ENCODE measurements at places on chromosomes 3 and 15.

DNA sequence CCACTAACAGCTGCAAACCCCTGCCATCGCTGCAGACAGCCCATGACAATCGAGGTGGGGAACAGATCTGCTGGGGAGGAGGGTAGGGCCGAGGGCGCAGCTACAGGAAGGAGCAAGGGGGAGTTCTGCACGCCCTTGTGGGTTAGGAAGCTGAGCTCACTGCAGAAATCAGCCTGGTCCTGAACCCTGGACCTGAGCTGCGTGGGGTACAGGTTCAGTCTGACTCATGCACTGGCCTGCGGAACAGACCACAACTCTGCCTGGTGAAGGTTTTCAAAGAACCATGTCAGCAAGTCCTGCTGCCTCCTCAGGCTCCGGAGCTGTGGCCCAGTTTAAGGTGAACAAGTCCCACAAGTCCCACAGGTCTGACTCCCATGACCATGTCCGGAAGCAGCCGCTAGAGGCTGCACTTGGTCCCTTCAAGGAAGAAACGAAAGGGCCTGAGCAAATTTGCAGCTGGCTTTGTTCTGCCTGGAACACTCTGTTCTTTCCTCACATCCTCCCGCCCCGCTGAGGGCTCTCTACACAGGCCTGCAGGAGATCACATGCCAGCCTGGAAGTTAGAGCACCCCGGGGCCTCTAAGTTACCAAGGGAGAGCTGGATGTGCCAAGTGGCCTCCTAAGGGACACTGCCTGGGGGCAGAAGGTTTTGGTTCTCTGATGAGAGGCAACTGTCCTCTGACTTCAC lies 49.4 kb upstream of the AKAP13 start:
- H3K27me3 ChIP-seq = no peaks in the 10 kb centered on the region
- DNase-seq = peak; percentile 86
- no peak overlapping the region for H3K4me3 ChIP-seq
- H3K36me3 ChIP-seq = no peaks in the 10 kb centered on the region
- H3K27ac ChIP-seq = peak overlapping the region; percentile 75

- H3K27ac ChIP-seq = no peak overlapping the region
- no peaks in the 10 kb centered on the region for H3K36me3 ChIP-seq
- H3K27me3 ChIP-seq = no peaks in the 10 kb centered on the region
Observed at GRCh38 chr3:12384451-12385233, 95.8 kb downstream of the PPARG start.

- no peak overlapping the region for H3K27ac ChIP-seq
- no peak for DNase-seq
- H3K4me1 ChIP-seq = peaks cover 16% of the 10 kb centered on the region
- H3K36me3 ChIP-seq = no peaks in the 10 kb centered on the region
Observed at GRCh38 chr15:33027306-33028035, 167.0 kb downstream of the FMN1 start.

DNA sequence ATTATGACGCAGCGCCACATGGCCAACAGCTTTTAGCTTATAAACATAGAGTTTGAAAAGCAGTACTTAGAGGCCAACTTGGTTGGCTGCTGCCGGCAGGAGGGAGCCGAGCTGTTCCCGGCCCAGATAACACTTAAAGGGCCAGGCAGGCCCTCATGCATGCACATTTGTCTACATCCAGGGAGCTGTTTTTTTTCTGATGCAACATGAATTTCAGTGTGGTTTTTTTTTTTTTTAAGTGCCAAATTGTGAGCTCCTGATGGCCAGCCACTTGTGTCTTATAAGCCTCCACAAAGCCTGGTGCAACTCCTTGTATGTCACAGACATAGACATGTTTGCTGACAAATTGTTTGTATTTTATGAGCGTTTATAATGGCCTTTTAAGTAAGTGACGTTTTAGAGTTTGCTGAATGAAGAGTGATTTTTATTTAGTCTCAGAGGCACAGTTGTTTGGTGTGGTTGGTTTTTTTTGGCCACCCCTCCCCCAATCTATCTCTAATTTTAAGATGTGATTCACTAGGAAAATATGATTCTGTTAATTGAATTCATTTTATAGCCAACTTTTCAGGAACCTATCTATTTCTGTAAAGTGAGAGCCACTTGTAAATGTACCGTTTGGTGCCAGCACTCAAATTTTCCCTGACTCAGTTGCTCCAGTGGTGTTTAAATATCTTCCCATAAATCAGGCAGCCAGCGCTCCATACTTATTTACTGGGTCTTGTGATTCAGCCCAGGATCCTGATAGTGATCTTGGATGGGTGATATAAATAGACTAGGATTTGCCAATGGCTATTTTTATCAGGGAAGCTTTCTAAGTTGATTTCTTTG lies 134.3 kb downstream of the VGLL4 start:
- no peaks in the 10 kb centered on the region for H3K27me3 ChIP-seq
- H3K27ac ChIP-seq = peak overlapping the region; percentile 76
- no peak overlapping the region for H3K4me3 ChIP-seq
- H3K36me3 ChIP-seq = no peaks in the 10 kb centered on the region
- H3K4me1 ChIP-seq = peaks cover 49% of the 10 kb centered on the region
- peak; percentile 68 for DNase-seq

DNA sequence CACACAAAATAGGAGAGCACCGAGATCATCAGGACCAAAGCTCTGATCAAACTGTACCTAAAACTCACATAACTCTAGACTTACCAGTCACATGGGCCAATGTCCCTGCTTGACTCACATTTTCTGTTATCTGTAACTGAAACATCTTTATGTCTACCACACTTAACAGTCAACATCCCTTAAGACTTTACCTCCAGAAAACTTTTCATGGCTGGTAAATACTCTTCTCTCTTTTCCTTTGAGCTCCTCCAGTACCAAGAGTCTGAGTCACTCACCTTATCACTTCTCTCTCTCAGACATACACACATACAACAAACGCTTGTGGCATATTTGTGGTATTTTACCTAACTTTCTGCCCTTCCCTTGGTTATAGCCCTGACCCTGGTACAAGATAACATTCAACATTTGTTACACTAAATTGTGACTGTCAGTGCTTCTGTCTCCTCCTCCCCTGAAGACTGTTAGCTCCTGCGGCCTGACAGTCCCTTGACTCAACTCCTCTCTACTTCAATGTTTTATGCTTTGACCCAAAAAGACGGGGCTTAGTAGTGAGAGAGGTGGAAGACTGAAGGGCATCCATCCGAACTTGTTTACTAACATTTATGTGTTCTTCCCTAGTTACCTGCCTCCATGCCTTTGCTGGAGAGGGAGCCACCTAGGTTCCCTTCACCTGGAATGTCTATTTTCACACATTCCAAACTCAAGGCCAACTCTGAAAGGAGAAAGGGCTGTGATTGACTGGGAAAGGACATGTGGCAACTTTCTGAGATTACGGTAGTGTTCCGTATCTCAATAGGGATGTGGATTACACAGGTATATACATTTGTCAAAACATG lies 3.7 kb upstream of the EFHB start:
- H3K4me3 ChIP-seq = no peak overlapping the region
- no peaks in the 10 kb centered on the region for H3K36me3 ChIP-seq

DNA sequence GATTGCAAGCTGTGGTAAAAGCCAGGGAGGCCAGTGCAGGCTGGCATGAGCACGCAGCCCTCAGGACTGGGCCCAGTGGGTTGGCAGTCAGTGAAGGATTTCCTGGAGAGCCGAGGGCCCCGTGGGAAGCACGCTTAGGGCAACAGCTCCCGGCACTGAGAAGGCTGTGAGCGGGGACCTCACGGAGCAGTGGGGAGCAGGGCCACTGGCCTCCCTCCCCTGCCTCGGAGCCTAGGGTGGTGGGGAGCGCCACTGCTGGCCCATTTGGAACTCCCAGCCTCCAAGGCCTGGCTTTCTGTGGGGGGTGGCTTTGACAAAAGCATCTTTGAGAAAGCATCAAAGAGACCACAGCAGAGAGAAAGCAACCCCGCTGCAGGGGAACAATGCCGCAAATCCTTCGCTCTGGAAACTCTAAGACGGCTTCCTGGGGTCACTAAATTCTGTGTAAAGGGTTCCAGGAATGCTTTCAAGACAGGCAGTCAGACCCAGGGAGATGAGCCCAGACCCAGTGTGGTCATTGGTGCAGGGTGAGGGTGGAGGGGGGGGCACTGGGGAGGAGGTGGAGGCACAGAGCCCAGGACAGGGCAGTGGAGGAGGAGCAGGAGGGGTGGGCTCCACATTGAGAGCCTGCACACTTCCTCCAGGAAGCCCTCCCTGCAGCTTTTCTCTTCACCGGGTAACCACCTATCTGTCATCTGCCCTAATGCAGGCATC lies 9.5 kb upstream of the APBA2 start:
- H3K4me3 ChIP-seq = no peak overlapping the region
- H3K27ac ChIP-seq = no peak overlapping the region
- no peak for DNase-seq
- no peaks in the 10 kb centered on the region for H3K4me1 ChIP-seq
- H3K36me3 ChIP-seq = no peaks in the 10 kb centered on the region

DNA sequence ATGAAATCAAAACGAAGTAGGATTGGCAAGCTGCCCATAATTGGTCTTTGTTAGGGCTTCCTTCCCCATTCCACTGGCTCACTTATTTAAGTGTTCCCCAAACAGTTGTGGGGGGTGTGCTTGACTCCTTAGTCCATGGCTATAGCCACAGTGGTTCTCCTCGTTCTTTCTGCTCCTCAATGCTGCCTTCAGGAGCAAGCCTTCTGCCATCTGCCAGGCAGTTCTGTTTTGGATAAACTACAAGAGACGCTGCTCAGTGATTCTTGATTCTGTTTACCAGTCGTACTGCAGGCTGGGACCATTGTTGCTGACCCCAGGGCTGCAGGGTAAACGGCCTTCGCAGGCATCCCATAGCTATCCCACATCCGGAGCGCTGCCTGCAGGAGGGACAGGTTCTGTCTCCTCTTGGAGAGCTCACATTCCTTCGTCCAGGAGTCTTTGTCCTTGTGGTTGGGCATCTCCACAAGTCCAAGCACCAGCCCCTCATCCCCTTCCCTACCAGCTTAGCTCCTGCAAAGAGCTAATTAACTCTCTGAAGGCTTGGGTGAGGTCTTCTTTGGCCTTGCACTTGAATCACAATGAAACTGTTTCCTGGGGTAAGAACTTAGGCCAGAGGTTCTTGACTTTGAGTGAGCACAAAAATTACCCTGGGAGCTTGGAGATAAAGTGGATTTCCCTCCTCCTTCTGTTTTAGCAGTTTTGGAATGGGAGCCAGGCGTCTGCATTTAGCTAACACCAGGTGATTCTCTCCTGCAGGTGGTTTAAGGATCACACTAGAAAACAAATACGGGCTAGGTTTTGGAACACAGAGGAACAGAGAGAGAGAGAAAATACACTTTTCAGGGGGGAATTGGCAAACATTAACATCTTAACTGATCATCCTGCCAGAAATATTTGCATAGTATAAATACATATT lies 114.9 kb downstream of the SV2B start:
- no peaks in the 10 kb centered on the region for H3K36me3 ChIP-seq
- DNase-seq = peak; percentile 20
- no peak overlapping the region for H3K27ac ChIP-seq
- H3K27me3 ChIP-seq = peaks cover 4% of the 10 kb centered on the region

DNA sequence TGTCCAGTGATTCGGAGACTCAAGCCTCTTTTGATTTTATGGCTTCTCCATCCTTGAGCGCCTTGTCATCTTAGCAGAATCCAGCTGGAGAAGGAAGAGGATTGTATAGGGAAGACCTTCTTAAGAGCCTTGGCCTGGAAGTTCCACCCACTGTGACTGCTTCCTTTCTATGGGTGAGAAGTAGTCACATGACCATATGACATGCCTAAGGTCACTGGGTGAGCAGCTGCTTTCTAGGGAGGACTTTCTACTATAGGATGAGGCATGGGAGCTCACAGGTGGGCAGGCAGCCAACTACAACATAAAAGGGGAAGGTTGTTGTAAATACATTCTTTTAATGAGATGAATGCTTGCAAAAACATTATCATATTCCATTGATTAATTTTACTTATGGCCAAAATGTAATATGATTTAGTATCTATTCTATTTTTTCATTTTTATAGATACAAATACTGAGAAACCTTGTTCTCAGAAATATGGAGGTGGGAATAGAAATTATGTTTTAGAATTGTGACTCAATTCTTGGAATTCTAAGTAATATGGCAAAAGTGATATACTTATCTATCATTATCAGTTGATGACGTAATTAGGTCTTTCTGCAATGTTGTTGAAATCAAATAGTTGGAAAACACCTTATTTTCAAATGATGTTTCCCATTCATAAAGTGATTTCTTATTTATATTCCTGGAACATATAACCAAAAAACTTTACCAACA lies 53.6 kb upstream of the MINAR1 start:
- no peak overlapping the region for H3K27ac ChIP-seq
- H3K36me3 ChIP-seq = no peaks in the 10 kb centered on the region
- DNase-seq = no peak
- no peaks in the 10 kb centered on the region for H3K27me3 ChIP-seq
- no peaks in the 10 kb centered on the region for H3K4me1 ChIP-seq
- H3K4me3 ChIP-seq = no peak overlapping the region

GRCh38 chr15:52370010-52370409 lies 74.4 kb upstream of the MYO5C start:
- peaks cover 12% of the 10 kb centered on the region for H3K4me1 ChIP-seq
- DNase-seq = no peak

DNA sequence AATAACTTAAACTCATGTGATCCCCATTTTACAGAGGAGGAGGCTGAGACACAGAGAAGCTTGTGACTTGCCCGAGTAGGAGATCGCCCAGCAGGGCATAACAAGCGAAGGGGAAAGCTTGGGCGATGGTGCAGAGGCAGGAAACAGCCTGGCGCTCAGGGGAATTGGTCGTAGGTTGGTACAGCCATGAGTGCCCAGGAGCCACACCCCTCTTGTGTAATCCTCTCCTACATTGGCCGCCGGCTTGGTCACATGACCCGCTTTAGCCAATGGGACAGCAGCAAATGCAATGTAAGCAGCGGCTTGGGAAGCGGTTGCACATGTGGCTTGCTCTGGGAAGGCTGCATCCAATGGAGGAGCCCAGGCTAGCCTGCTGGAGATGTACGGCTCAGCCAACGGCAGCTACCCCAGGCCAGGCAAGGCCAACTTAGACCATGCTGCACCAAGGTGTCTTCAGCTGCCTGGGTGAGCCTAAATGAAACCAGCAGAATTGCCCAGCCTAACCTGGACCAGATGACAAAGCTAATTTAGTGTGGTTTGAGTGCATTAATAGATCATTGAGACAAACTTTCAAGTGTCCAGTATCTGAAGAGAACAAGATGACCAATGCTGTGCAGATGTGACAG lies 50.3 kb upstream of the SLC6A6 start:
- H3K36me3 ChIP-seq = no peaks in the 10 kb centered on the region
- H3K27ac ChIP-seq = no peak overlapping the region
- no peak overlapping the region for H3K4me3 ChIP-seq

DNA sequence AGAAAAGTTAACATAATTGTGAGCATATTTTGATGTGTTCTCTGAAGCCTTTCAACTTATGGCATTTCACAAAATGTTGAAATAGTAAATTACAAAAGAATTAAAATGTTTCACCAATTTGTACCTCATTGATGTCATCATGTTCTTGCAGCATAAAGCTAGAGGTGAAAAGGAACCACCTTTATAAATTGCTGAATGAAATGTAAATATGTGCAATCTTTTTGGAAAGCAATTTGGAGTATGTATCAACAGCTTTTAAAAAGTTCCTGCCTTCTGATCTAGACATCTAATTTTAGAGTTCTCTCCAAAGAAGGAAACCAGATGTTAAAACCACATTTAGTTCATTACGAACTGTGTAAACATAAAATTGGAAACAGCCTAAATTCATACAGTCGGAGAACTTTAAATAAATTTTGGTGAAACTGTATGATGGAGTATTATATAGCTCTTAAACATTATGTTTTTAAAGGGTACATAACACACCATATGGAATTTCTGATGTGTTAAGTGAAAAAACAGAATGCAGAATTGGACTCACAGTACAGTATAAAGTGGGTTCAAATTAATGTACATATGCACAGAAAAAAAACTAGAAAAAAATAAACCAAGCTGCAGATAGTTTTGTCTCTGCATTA lies 311.2 kb upstream of the NAALADL2 start:
- no peak overlapping the region for H3K4me3 ChIP-seq
- peak overlapping the region; percentile 45 for H3K27ac ChIP-seq
- DNase-seq = no peak
- no peaks in the 10 kb centered on the region for H3K4me1 ChIP-seq

Measured in heart right ventricle (tissue), 16 donors.